ENCODE measurements at places on chromosomes 2 and 18. TPM values are rescaled to one million over a fixed set of nuclear protein-coding genes. Genes with fewer than 3 reads are reported as not detected.

DNA sequence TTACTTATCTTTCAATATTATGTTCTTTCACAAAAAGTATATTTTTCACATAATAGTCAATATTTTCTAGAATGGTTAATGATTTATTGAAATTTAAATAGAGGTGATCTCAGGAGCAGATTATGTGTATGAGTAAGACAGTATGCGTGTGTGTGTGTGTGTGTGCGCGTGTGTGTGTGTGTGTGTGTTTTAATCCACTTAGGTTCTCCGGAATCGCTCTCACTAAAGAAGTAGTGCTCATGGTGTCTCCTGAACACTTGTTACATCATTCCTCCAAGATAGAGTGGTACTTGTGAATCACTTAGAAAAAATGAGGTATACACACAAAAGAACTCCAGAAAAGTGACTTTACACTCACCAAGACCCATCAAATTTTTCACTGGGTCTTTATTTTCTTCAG lies 91.0 kb upstream of the KCNH7 start:
- H3K27me3 ChIP-seq: no peaks in the 10 kb centered on the region
- H3K4me3 ChIP-seq: no peak overlapping the region
- no peak overlapping the region for H3K27ac ChIP-seq
- no peaks in the 10 kb centered on the region for H3K36me3 ChIP-seq
- H3K4me1 ChIP-seq: no peaks in the 10 kb centered on the region

DNA sequence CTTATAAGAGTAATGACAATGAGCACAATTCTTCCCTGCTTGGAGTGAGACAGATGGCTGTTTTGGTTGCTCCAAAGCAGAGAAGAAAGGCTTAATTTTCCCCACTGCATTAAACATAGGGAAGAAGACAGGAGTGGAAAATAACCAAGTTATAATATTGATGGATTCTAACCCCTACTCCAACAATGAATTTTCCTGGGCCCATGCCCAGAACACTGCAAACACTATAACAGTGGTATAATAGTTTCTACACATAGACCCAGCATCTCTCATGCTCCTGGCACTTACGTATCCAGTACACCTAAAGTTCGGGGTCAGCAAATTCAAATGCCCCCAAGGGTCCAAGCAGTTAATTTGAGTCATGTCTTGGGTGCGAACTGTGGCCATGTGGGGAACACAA lies 613.4 kb downstream of the PLCL1 start:
- H3K4me1 ChIP-seq: no peaks in the 10 kb centered on the region
- H3K36me3 ChIP-seq: no peaks in the 10 kb centered on the region
- no peak for DNase-seq
- H3K4me3 ChIP-seq: no peak overlapping the region

DNA sequence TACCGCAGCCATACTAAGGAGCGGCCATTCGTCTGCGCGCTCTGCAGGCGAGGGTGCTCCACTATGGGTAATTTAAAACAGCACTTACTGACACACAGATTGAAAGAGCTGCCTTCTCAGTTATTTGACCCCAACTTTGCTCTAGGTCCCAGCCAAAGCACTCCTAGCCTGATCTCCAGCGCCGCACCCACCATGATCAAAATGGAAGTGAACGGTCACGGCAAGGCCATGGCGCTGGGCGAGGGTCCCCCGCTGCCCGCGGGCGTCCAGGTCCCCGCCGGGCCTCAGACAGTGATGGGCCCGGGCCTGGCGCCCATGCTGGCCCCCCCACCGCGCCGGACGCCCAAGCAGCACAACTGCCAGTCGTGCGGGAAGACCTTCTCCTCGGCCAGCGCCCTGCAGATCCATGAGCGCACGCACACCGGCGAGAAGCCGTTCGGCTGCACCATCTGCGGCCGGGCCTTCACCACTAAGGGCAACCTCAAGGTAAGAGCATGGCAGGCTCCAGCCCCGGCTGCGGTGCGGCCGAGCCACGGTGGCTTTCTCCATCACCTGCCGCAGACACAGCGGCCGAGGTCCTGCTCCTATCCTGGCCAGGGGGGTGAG lies 15.5 kb downstream of the SALL3 start:
- DNase-seq: no peak
- no peak overlapping the region for H3K27ac ChIP-seq
- no peak overlapping the region for H3K4me3 ChIP-seq
- no peaks in the 10 kb centered on the region for H3K27me3 ChIP-seq
- no peaks in the 10 kb centered on the region for H3K4me1 ChIP-seq

DNA sequence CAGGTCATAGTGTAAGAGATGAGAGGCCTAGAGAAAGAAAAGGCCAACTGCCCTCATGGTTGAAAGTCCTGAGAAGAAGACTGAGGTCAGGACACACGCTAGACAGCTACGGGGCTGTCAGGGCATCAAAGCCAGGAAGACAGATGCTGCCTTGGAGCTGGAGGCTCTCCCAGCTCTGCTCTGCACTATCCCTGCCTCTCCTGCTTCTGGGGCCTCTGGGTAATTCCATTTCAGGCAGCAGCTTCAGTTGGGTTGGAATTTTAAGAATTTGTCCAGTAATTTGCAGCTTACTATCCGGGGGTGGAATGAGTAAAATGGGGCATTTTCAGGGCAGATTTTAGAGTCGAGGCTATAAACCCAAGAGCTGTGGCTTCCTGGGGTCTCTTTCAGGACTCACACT lies 76.2 kb upstream of the CTAGE1 start:
- H3K27ac ChIP-seq: peak overlapping the region; percentile 71
- H3K4me3 ChIP-seq: no peak overlapping the region
- no peaks in the 10 kb centered on the region for H3K36me3 ChIP-seq

GRCh38 chr2:64234785-64235184 lies 90.6 kb upstream of the PELI1 start:
- H3K4me1 ChIP-seq: no peaks in the 10 kb centered on the region
- H3K4me3 ChIP-seq: no peak overlapping the region
- H3K36me3 ChIP-seq: no peaks in the 10 kb centered on the region
- no peaks in the 10 kb centered on the region for H3K27me3 ChIP-seq
- no peak overlapping the region for H3K27ac ChIP-seq

DNA sequence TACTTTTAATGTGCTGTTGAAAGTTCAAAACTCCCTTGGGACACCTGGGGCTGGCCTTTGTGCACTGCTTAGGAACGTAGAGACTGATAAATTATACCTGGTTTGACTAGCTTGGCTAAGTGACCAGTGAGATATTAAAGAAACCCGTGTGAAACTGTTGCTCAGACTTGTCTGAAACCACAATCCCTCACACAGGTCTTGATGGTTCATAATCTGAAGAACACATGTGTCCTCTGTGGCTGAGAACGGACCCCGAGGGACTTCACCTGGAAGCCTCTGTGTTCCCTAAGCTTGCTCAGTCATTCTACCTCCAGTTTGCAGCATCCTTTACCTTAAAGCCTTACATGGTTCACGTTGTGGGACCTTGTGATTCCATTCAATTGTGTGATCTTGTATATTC lies 218.8 kb downstream of the CBLN2 start:
- H3K4me3 ChIP-seq: no peak overlapping the region
- no peaks in the 10 kb centered on the region for H3K27me3 ChIP-seq
- no peak for DNase-seq
- no peaks in the 10 kb centered on the region for H3K4me1 ChIP-seq
- H3K27ac ChIP-seq: no peak overlapping the region

DNA sequence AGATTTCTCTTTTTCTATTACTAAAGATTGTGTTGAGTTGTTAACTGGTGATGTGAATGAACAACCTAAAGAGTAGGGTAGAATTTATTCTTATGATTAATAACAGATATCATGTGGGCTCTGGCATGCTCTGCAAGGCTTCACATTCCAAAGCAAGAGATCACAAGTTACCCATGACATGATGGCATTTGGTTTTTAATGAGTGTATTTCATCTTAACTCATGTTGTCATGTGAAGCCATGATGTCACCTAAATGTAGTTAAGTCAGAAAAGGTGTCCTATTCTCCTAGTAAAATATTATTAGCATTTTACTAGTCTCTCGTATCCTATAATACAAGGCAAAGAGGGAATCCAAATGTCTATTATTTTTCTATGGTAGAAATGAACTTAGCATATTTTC lies 678.0 kb downstream of the ARHGAP15 start:
- H3K4me1 ChIP-seq: no peaks in the 10 kb centered on the region
- no peak for DNase-seq
- H3K27me3 ChIP-seq: no peaks in the 10 kb centered on the region
- H3K36me3 ChIP-seq: no peaks in the 10 kb centered on the region
- no peak overlapping the region for H3K27ac ChIP-seq
- H3K4me3 ChIP-seq: no peak overlapping the region

DNA sequence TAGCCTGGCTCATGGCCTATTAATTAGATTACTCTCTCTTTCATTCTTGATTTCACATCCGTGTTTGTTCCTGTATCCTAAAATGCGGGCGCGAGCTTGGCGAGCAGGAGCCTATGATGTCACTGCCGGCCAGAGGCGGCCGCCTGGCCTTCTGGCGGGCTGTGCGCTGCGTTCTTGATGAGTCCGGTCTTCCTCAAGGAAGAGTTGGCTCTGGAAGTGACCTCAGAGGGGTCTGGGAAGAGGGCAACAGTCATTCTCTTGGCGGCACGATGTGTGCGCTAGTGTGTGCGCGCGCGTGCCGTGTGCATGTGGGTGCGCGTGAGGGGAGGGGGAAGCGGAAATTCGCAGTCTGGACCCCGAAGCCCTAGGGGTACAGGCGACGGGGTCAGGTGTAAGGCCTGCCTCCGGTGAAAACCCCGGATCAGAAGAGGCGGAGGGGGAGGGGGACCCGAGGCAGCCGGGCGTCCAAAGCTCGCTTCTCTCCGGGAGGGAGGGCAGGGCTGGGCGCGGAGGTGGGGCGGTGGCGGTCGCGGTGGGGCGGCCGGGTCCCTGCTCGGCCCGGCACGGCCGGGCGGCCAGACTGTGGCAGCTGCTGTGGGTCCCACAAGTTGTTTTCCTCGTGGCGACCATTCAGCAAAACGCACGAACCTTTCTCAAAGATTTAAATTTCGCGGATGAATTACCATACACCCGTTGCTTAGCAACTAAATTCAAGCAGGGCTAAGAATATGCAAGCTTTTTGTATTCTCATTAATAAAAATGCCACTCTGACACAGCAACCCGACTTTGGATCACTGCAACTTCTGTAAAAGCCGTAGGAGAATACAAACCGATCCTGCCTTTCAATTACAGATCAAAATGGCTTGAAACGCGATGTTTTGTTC lies 8.4 kb downstream of the POU3F3 start:
- no peak overlapping the region for H3K27ac ChIP-seq
- H3K27me3 ChIP-seq: no peaks in the 10 kb centered on the region
- no peaks in the 10 kb centered on the region for H3K4me1 ChIP-seq
- H3K4me3 ChIP-seq: no peak overlapping the region
- H3K36me3 ChIP-seq: no peaks in the 10 kb centered on the region

DNA sequence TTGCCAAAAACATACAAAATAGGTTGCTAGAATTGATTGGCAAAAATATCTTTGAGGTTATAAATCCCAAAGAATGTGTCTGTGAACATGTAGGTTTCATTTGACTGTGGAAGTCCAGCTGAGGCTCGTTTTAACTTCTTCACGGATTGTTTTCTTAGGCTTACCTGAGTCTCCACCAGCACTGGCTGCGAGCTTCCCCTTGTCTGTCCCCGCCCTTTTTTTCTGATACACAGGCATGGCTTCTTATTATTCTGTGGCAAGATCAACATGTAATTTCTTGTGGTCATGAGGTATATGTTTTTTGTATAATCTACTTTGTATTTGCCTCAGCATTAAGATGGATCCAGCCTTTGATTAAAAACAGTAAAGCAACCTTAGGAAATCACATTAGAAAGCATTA lies 7.2 kb upstream of the SLC40A1 start:
- no peaks in the 10 kb centered on the region for H3K36me3 ChIP-seq
- no peak for DNase-seq
- no peak overlapping the region for H3K27ac ChIP-seq
- H3K27me3 ChIP-seq: no peaks in the 10 kb centered on the region

- H3K36me3 ChIP-seq: no peaks in the 10 kb centered on the region
- no peak overlapping the region for H3K27ac ChIP-seq
- DNase-seq: no peak
Measured at GRCh38 chr2:215817046-215817445, 196.3 kb downstream of the MREG start.

GRCh38 chr2:134468776-134469175 lies 214.9 kb downstream of the MGAT5 start:
- no peak overlapping the region for H3K27ac ChIP-seq
- DNase-seq: no peak
- H3K4me1 ChIP-seq: no peaks in the 10 kb centered on the region
- no peak overlapping the region for H3K4me3 ChIP-seq
- H3K36me3 ChIP-seq: no peaks in the 10 kb centered on the region

DNA sequence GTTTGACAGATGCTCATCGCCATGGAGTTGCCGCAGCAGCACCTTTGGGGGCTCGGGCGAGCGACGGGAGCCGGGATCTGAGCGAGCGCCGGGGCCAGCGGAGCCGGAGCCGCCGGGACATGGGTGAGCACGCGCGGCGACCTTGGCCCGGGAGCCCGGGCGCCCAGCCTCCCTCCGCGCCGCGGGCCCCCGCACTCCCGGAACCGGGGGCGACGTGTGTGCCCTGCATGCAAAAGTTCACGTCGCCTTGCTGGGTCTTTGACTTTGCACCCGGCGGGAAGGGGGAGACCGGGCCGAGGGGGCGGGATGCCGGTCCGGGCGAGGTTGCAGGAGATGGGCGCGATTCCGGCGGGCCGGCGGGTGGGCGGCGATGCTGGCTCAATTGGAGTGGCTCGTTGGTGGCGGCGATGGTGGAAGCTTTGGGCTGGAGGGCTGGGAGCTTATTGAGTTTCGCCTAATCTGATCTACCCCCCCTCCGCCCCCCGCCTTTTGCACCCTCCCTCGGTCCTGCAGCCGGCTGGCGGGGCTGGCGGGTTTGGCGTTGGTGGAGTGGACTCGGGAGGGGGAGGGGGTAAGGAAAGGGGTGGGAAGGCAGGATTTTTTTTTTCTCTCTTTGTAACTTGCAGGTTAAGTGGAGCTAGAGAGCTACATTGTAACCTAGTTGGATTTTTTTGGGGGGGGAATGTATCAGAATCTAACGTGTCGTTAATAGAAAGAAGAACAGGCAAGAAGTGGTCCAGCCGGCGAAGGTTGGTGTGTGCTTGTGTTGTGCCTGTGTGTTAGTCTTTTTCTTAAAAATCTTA lies at the start of gene SETBP1:
Gene SETBP1 (plus strand): TSS at position 616 of the 803 bp plus-strand sequence. CDS start 20,459 bp downstream, outside the sequence.
- H3K4me1 ChIP-seq: no peaks in the 10 kb centered on the region
- DNase-seq: peak; percentile 80
- peak within 1 kb of the TSS; percentile 95 for H3K27ac ChIP-seq
- H3K27me3 ChIP-seq: no peaks in the 10 kb centered on the region
- H3K4me3 ChIP-seq: peak within 1 kb of the TSS; percentile 78
- H3K36me3 ChIP-seq: no peaks in the 10 kb centered on the region

SCN7A gene
- total RNA-seq: 3.0 TPM

NEB gene
- 2.7 TPM for total RNA-seq

RAX gene
- total RNA-seq: not detected

ST3GAL5 gene
- 20.2 TPM for total RNA-seq
